ENCODE measurements at places on chromosomes 2 and 18. TPM values are rescaled to one million over a fixed set of nuclear protein-coding genes. Genes with fewer than 3 reads are reported as not detected.
A peak's percentile ranks its signal among the peaks of the same experiment; 100 is the strongest.

Gene OTOF
- 0.05 TPM for total RNA-seq

Gene FBLN7
- total RNA-seq: 4.2 TPM

Gene SERPINB12
- 15.5 TPM for total RNA-seq

- DNase-seq: no peak
- H3K4me3 ChIP-seq: no peak overlapping the region
- H3K27me3 ChIP-seq: peaks cover 8% of the 10 kb centered on the region
- peaks cover 10% of the 10 kb centered on the region for H3K4me1 ChIP-seq
Measured at GRCh38 chr2:191114403-191114886, 36.3 kb downstream of the STAT4 start.

GRCh38 chr2:226836548-226836885, 663 bp downstream of the RHBDD1 start:
- peaks cover 13% of the 10 kb centered on the region for H3K36me3 ChIP-seq
- H3K4me3 ChIP-seq: peak overlapping the region; percentile 97
- no peak for DNase-seq
- H3K27me3 ChIP-seq: no peaks in the 10 kb centered on the region
- H3K27ac ChIP-seq: peak overlapping the region; percentile 98

Measured in type B pancreatic cell (in vitro differentiated cells).